NCI-H2029 (cell line): ENCODE measurements at places on chromosomes 4 and X.

DNA sequence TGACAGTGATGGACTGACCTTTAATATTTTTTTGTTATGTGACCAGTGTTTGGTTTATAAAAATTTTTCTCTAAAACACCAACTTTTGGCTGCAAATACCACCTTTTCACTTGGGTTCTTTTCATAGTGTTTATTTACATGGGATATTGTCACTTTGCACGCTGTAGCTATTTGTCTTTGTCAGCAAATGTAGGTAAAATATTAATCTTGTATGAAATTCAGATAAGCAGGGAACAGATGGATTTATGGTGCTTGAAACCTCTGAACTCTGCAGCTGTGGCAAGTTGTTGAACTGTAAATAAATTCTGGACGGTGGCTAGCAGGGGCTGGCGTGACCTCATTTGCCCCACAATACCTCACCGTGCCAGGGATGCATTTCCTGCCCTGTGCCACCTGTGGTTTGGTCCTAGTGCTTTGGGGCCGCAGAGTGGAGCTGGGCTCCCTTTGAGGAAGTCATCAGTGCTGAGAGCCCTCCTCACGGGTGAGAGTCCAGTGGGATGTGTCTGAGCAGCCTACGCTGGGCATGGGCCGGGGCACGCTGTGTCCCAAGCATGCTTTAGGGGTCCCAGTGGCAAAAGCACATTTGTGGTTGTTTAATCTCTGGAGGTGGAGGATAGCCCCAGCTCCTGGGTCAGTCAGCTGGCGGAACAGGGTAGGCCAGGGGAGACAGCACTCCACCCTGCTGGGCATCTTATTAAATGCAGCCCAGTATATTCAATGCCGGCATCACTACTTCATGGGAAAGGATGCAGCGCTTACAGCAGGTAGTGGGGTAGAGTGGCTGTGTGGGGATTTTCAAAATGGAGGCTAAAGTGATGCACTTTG, 108.6 kb downstream of the TBL1X start:
- peak; percentile 11 for DNase-seq

DNA sequence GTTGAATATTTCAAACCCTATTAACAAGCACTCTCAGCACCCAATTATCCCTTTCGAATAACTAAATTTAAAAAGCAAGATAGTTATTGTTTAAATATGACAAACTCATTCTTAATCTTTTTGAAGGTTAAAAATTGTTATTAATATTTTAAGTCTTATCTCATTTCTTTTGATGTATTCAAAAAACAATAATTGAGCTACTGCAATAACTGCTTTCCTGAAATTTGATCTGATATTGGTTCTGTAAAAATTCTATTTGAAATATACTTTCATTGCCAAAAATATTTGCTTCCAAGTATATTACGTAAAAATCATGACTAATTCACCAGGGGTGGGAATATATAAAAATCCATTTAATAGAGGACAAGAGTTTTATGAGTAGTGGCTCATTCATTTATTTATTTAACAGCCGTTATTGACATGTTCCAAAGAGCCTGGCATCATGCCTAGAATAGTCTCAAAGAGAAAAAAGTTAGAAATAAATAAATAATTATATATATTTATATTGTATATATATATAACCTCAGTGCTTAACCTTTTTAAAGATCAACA, 34.4 kb downstream of the GLRA3 start:
- DNase-seq: peak; percentile 2

GRCh38 chrX:152528193-152528592, 77.1 kb upstream of the GABRA3 start:
- no peak for DNase-seq

DNA sequence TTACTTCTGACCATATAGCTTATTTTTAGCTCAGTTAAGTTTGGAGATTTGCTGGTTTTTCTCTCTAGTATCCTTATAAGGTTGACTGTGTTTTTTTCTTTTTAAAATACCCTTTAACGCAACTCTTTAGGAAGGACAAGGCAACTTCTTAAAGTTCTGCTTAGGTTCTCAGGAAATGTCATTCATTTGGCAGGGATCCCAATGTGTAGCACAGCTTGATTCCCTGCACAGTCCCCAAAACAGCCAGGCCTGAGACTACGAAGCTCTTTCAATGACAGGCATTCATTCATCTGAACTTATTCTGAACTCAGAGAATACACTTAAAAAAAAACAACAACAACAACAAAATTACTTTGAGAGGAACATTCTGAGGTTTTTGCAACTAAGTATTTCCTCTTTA, 1765.8 kb downstream of the PCDH7 start:
- no peak for DNase-seq

DNA sequence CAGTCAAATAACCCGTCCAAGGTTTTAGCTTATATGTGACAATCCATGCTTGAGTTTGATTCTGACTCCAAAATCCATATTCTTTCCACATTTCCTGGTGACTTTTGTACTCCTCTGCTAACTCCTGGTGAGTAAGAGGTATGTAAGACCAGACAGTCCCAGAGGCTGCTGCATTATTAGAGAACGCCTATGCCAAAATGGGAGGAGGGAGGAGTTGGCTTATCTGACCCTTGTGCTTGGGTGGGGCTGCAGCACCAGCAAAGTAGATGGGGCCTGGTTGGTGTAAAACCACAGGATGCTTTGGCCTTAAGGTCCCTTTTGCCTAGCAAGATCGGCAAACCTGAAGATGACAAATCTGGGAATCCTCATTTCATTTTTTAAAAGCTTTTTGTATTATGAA, 9.1 kb upstream of the RNF212 start:
- no peak for DNase-seq

DNA sequence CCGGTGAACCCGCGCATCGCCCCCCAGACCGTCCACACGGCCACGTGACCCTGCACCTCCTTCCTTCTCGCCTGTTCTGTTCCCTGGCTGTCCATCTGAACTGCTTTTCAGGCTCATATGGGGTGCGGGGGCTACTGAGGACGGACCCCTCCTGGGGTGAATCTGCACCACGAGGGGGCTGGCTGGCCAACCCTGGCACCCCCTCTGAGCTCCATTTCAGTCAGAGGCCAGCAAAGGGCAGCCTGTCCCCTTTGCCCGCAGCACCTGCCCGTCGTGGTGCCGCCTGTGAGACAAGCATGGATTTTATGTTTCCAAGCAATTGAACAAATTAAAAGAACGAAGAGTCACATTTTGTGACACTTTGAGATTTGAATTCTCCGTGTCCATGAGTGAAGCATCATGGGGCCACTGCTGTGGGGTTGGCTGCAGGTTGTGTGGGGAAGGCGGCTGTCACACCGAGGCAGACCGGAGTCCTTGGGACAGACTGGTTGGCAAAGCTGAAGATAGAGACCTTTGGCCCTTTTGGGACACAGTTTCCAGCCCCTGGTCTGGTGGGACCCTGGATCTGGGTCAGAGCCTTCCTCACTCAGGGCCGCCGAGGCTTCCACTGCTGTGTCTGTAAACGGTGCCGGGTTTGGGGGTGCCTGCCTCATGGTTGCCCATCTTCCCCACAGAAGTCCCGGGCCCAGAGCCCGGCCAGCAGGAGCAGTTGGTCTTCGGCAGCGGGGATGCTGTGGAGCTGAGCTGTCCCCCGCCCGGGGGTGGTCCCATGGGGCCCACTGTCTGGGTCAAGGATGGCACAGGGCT, 5.7 kb downstream of the FGFR3 start:
- no peak for DNase-seq

GRCh38 chr4:13711233-13711785, 83.8 kb upstream of the BOD1L1 start:
- no peak for DNase-seq
